ENCODE measurements at places on chromosomes 6 and 20.

DNA sequence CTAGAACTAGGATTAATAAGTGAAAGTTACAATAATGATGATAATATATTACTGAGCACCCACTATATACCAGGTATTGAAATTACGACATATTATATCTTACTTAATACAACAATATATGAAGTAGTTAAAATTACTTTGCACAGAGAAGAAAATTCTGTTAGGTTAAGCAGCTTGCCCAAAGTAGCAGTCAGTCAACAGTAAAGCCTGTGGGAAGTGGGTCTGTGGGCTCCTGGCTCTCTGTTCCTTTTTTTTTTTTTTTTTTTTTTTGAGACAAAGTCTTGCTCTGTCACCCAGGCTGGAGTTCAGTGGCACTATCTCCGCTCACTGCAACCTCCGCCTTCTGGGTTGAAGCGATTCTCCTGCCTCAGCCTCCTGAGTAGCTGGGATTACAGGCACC, 4.8 kb upstream of the GTF2H4 start:
- no peak for DNase-seq

- DNase-seq: no peak
Observed at GRCh38 chr6:33073431-33073871, at the start of gene HLA-DPA1. HLA-DPA1 (minus strand) TSS chr6:33073649.

- peak; percentile 38 for DNase-seq
Observed at GRCh38 chr20:47181056-47181862, 175.2 kb downstream of the ZMYND8 start.

- no peak for DNase-seq
Observed at GRCh38 chr6:50807035-50807434, 11.6 kb upstream of the TFAP2B start.

DNA sequence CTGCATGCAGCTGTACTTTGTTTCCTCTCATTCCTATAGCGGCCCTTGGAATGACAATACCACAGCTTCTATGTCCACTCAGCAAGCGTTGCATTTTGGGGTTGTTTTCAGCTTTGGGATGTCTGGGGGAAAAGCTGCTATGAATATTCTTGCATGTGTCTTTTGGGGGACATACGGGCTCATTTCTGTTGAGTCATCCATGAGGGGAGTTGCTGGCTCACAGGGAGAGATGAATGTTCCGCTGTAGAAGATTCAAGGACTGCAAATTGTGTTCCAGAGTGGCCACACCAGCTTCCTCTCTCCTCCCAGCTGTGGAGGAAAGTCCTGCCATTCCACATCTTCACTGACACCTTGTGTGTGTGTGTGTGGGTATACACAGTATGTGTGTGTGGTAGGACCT, 43.3 kb downstream of the TGM2 start:
- DNase-seq: no peak

- no peak for DNase-seq
Observed at GRCh38 chr6:32935551-32936238, 5.1 kb downstream of the HLA-DMB start.

DNA sequence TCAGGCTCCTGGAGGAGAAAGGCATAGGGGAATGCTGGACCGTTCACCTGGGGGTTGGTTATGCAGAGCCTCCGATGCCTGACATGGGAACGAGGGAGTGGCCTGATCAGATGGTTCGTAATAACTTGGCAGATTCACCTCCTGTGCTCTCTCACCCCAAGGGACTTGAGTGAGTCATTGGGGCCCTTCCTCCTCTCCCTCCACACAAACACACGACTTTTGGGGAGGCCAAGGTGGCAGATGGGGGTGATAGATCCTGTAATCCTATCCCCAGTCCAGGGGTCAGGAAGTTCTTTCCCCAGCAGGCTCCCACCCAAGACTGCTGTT, 45.6 kb upstream of the ARFGEF2 start:
- DNase-seq: no peak

DNA sequence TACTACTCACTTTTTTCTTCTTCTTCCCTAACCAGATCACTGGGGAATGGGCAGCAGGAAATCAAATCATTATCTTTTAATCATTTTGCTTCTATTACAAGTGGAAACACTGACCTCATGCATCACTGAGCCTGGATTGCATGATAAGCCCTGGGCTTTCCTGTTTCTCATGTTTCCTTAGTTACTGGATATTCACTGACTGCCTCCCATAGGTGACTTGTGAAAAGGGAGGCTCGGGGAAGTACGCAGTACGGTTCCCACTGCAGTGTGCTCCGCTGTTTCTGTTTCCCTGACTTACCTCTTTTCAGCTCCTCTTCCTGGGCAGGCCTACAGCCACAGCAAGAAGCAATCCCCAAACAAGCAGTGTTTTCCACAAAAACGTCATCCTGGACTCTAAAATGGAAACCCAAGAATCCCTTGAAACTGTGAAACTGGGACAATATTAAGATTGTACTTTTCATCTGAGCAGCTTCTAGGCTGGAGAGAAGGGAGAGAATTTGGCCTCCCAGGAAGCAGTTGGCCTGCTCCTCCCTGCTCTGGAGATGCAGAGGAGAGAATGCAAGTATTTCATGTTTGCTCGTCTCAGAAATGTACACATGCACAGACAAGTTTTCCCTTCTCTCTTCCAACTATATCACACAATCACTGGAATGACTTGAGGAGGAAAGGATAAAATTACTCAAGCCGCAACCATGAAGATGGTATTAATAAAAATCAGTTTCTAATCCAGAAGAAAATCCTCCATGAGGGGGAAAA, 13.1 kb downstream of the BTNL2 start:
- DNase-seq: no peak

DNA sequence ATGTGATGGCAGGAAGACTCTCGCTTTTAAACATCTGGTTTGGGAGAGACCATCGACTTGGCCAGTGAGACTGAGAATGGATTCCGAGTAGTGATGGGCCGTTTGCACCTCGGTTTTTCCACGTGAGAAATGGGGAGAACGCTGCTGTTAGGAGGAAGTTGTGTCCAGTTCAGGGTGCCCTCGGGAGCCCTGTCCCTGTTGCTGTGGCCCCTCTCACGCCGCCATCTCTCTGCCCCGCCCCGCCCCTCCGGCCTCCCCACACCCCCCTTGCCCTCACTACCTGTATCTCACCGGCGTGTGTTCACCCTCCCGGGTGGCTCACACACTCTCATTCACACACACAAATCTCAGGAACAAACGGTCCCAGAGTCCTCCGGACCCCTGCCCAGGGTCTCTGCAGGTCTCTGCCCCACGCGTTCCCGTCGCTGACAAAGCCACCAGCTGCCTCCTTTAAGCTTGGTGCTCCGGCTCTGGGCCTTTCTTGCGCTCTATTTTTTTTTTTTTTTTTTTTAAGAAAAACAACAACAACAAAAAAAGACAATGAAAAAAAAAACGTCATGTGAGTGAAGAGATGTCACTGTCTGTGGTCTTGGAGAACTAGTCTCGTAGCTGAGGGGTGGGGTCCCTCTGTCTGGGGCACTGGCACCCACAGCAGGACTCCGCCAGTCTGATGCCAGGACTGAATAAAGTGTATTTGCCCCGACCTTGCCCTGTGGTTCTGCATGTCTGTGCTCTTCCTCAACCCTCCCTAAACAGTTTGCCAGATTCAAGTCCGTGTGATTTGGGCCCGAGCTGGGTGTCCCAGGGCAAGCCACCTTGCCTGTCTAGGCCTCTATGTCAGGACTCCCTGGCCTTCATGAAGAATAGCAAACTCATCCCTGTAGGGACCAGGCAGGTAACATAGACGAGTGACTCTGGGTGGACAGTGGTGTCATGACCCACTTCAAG, 2.9 kb downstream of the SOX12 start:
- no peak for DNase-seq

DNA sequence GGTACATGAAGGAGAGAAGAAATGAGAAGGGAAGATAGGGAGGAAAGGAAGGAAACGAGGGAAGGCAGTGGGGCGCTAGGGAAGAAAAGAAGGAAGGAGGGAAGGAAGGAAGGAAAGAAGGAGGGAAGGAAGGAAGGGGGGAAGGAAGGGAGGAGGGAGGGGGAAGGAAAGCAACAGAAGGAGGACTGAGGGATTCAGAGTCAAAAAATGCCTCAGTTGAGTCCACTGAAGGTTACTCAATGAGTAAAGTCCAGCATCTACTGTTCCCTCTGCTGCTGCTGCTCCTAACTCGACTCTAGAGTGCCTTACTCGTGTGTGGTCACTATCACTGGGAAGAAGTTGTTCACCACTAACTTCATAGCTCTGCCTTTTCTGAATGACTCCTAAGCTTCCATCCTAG, 33.8 kb downstream of the PHACTR1 start:
- DNase-seq: no peak

DNA sequence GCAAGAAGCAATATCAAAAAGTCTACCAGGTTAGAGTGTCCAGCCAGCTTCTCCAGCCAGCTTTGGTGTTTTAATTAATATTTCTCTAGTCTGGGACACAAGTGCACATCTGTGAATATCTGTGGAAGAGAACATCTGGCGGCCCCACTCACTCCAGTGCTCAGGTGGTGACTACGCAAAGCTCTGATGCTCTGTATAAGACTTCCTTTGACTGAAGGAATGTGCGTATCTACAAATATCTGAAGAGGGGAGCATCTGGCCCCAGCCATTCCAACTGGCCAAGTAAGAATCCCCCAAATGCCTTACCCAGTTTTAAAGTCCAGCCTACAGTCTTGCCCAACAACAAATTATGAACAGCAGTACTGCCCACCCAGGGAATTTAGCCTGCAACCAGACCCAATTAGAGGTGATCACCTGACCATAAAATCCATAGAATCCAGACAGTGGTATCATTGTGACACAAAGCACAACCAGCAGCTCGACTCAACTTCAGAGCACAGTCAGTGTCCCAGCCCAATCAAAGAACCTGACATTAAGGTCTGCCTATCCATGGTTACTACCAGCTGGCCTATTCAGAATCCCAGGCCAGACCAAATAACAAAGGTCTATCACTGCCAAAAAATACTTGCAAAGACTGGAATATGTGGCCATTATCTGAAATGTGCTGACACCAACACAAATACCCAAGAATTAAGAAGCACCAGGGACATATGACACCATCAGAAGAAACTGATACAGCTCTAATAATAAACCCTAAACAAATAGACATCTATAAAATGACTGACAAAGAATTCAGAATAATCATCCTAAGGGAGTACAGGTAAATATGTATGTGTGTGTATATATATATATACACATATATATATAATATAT, 76.1 kb upstream of the MANEA start:
- no peak for DNase-seq

DNA sequence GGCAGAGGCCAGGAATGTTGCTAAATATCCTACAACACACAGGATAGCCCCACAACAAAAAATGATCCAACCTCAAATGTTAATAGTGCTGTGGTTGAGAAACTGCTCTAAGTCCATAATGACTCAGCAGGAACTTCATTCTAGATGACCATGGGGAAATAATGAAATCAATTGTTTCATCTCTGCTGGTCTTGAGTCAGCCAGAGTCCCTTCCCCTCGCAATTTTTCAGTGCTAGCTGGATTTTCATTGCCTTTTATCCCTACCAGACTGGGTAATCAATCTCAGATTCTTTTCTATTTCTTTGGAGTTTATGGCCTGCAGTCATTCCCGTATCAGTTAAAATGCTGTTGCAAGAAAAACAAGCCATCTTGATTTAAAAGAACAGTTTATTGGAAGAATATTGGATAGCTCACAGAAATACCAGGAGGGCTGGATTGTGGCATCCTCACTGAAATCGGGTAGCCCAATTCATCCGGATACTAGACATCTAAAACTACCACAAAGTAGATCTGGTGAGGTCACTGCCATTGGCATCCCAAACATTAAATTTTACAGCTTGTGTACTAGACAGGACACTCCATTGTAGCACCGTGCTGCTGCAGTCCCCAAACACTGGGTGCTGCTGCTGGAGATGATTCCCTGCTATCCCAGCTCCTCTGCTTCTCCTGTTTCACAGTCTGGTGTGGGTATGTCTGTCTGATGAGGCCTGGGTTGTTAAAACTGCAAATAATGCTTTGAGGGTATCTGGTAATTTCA, 30.3 kb upstream of the POPDC3 start:
- no peak for DNase-seq

GRCh38 chr6:130839379-130839778, 12.2 kb downstream of the SMLR1 start:
- DNase-seq: no peak
